ENCODE measurements at places on chromosomes 3 and 15. TPM values are rescaled to one million over a fixed set of nuclear protein-coding genes. Genes with fewer than 3 reads are reported as not detected.

GRCh38 chr15:58330741-58331559 is 100.8 kb upstream of the LIPC start:
- DNase-seq = no peak

- DNase-seq = no peak
Observed at GRCh38 chr15:61736790-61737189, 323.5 kb downstream of the VPS13C start.

DNA sequence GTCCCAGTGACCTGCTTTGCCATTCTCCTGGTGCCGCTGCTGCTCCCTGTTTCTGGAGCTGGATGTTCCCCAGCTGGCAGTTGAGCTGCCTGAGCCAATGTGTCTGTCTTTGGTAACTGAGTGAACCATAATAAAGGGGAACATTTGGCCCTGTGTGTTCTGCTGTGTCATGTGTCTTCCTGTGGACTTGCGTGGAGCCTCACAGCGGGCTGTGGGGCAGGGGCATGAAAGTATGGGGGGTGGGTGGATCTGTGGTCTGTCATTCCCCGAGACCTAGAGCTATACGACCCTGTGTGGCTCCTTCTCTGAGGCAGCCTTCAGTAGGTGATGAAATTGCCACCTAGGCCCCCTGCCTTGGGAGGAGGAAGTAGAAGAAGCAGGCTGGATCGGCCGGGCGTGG is 2.0 kb upstream of the PPCDC start:
- no peak for DNase-seq

GRCh38 chr3:128993461-128994172 is at the start of gene CFAP92:
CFAP92 (minus strand) TSS chr3:128994076; CDS start chr3:128993304, 772 bp downstream.
- DNase-seq = no peak

GRCh38 chr15:80404761-80405553 is 775 bp downstream of the ARNT2 start:
- no peak for DNase-seq

DNA sequence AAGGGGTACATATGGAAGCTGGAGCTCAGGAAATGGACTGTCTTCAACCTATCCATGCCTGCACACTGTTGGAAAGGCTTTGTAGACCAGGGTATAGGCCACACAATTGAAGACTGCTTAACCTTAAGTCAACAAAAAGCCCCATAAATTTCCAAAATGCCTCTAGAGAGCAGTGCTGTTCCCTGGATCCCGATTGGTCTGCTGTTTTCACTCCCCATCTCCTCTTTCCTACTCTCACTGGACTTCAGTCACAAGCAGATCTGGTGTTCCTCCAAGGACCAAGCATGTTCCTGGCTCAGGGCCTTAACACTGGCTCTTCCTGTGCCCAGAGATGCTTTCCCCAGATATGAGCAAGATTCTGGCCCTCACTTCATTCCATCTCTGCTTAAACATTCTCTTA is 22.8 kb upstream of the LRRC34 start:
- no peak for DNase-seq

DNA sequence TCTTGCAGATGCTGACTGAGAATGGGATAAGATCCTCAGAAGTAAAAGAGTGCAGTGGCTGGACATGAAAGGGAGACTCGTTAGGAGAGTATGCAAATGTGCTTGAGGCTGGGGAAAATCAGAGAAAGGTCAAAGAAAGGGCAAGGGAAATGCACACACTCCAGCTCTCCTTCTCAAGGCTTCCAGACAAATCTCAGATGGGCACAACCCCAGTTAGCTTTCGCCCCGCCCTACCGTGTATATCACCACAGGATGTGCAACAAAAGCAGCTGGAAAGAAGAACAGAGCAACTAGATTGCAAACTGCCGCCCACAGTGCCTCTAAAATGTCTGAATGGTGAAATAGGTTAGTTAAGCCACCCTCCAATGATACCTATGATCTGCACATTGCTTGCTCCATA is 63.9 kb downstream of the CERS3 start:
- no peak for DNase-seq

DNA sequence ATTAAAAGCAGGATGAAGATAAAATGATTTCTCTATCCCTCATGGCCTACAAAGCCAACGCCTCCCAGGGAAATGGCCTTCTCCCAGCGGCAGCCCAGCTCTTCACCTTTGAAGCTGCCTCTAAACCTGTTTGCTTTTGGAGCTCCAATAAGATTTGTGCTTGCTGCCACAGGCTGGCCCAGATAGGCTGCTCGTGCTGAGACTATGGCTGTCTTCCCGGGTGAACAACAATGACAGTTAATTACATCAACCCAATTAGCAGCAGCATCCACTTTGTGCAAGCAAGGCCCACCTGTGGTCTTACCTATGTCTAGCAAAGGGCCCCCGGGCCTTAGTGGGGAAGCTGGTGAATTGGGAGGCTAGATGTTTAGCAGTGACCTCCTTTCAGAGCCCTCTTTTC is 179.6 kb downstream of the P3H2 start:
- no peak for DNase-seq

GRCh38 chr15:40282147-40282868 is 556 bp downstream of the ANKRD63 start:
- no peak for DNase-seq

DNA sequence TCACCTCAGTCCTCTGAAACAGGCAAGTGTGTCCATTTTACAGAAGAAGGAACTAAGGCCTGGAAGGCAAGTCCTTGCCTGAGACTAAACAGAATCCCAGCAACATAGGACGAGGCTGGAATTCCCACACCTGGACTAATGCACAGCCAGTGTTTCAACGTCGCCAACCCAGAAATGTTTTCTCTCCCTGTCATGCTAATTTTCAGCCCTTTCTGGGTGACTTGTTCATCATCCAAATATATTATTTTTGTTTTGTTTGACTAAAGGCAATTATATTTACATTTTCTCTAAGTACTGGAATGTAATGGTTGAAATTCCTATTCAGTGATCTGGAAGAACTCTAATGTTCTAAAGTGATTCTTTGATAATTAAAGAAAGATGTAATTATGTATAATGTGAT is 51.8 kb downstream of the BTD start:
- DNase-seq = no peak

DNA sequence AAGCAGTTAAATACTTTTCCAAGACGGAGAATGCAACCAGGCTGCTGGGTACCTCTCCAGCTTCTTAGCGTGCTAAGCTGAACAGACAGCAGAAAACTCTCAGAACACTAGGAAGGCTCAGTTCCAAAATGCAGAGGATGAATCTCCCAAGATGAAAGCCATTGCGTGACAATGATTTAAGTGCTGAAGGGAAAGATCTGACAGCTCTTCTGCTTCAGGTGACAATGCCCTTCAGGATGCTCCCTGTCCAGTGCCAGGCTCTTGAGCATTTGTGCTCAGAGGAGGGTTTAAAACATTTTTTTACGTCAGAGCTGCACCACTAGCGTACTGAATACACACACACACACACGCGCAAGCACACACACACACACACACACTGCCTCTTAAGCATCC is 26.3 kb downstream of the ARHGEF3 start:
- DNase-seq = no peak

- DNase-seq = no peak
Observed at GRCh38 chr3:155675094-155675493, 69.8 kb downstream of the PLCH1 start.

DNA sequence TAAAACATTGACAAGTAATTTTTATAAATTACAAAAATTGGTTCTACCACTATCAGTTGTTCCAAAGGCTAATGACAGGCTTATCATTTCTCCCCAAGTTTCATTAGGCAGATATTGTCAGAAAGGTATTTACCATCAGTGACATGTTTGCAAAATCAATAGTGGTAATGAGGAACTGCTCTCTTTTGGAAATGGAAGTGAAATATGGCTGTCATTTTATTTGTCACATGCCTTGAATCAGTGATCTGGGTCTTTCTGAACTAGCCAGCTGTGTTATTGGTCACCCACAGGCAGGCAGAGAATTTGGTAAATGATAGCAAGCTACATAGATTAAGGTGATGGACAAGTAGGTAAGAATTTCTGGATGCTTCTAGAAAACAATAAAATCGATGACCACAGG is 268.0 kb upstream of the ARHGEF26 start:
- DNase-seq = no peak

The ITIH4 gene
- not detected for total RNA-seq

The SLC28A1 gene
- not detected for total RNA-seq

The PPARG gene
- total RNA-seq = 1.3 TPM

The GOLGA8O gene
- total RNA-seq = not detected

The BCHE gene
- not detected for total RNA-seq

The FAM227B gene
- 3.3 TPM for total RNA-seq

The RASGRP1 gene
- not detected for total RNA-seq
